ENCODE measurements at places on chromosomes 3 and 15.

DNA sequence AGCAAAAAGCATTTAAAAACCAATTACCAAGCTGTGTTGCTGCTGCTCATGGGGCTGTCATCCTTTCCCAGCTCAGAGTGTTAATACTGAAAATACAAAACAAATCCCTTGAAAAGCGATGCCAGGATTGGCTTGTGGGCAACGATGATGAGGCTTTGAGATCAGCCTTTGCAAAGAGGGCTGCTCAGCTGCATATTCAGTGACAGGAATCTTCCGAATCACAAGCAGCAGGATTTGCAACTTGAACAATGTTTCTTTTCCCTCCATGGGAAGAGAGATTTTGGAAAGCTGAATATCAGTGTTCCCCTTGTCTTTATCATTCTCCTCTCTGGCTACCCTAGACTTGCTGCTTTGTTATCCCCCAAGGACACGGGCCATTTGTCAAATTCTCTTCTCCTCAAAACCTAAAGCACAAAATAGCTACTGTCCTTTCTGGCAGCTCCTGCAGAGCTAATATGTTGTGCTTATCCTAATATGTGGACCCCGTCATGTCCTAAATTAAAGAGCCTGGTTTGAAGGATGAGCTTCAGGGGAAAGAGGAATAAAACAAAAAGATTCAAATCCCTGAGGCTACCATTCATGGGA lies 375.8 kb downstream of the GAP43 start:
- no peak for DNase-seq

- DNase-seq: no peak
Measured at GRCh38 chr3:89474333-89475130, 367.1 kb downstream of the EPHA3 start.

DNA sequence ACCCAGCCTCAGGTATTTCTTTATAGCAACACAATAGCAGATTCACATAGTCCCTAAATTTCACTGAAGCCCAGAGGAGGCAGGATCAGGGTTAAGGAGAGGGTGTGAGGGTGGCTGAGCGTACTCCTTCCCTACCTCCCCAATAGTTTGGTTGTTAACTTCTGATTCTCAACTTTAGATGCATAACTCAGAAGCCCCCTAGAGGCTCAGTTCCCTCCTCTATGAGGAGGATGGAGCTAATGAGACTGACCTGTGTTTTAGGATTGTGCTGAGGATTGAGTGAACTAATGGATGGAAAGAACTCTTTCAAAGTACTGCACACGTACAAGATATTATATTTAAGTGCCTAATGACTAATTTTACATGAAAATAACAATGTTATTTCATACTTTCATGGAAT lies 249.3 kb upstream of the SOX14 start:
- no peak for DNase-seq

DNA sequence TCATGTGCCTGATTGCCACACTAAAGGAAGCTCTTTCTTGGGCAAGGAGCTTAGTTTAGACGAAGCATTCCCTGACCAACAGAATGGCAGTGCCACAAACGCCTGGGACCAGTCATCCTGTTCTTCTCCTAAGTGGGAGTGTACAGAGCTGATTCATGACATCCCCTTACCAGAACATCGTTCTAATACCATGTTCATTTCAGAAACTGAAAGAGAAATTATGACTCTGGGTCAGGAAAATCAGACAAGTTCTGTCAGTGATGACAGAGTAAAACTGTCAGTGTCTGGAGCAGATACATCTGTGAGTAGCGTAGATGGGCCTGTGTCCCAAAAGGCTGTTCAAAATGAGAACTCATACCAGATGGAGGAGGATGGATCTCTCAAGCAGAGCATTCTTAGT lies 18.4 kb downstream of the SENP5 start:
- DNase-seq: no peak

Measured in activated T-cell treated with anti-CD3 and anti-CD28 coated beads, Interleukin-2, amount 50 U/mL, for 1 hour (primary cell).